Activated CD8-positive, alpha-beta memory T cell treated with anti-CD3 and anti-CD28 coated beads, Interleukin-2, amount 50 U/mL, for 4 hours (primary cell): ENCODE measurements at places on chromosomes 1 and 21.
A peak's percentile ranks its signal among the peaks of the same experiment; 100 is the strongest.

GRCh38 chr1:197519741-197520334, 251.8 kb downstream of the CRB1 start:
- no peak for DNase-seq

DNA sequence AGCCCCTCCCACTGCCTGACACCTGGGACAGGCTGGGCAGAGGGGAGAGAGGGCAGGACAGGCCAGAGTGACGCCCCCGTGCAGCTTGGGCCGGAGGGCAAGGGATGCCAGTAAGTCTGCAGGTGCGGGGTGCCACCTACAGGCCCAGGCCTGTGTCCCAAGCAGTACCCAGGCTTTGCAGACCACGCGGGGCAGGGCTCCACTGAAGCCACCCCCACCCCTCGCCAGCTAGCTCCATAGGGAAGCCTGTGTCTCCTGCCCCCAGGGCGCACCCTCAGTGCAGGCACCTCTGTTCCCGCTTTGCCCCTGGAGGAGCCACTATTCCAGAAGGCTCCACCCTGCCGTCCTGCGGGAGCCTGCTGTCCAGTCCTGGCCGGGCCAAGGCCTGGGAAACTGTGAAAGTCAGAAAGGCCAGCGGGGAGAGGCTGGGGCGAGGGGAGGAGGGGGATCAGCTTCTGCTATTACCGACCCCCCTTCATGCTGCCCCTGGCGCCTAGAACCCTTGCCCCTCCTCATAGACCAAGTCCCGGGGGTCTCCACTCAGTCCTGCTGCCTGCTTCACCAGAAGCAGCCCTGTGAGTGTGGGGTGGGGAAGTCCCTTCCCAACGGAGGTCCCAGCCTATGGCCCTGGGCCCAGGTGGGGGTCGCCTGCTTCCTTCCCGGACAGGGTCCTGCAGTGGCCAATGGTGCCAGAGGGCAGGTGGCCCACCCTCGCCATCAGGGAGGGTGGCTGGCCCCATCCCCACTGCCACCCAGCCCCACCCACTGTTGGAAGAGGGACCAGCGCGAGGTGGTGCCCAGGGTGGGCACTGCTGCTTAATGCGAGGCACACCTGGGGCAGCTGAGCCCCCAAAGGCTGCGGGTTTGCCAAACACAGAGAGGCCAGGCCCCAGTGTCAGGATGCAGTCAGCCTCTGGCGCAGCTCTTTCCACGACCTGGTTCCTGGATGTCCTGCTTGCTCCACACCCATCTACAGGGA, 54.4 kb downstream of the KCNAB2 start:
- no peak for DNase-seq

GRCh38 chr1:56843544-56843943, 11.1 kb upstream of the C8A start:
- DNase-seq, result no peak

DNA sequence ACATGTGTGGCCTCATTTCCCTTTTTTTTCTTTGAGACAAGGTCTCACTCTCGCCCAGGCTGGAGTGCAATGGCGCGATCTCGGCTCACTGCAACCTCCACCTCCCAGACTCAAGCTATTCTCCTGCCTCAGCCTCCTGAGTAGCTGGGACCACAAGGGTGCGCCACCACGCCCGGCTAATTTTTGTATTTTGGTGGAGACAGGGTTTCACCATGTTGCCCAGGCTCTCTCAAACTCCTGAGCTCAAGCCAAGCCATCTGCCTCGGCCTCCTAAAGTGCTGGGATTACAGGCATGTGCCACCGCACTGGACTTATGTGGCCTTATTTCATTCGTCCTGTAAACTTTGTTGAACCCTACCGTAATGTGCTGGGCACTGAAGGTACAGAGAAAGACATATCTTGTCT, 569 bp upstream of the WARS2 start:
- DNase-seq, result peak; percentile 25

DNA sequence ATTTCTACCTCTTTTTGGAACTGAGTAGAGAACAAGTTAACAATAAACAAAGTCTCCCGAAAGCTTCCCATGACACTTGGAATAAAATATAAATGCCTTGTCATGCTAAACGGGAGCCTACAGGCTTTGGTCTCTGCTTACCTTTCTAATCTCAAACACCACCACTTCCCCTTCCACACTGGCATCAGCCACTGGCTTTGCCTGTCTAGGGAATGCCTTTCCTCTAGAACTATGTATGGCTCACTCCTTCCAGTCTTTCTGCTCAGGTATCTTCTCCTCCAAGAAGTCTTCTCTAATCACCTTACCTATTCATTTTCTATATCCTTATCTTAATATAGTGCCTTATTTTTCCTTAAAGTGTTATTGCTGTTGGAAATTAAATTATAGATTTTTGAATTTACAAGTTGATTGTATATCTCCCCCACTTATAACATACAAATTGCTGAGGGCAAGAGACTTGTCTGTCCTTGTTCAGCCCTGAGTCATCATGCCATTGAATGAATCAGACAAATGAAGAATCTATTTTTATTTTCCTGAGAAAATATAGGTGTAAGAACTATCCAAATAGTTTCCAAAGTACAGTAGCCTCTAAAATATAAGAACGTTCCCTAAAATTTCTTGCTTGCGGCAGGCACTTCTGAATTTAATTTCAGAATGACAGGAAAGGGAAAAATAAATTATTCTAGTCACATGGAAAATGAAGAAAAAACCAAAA, 119.2 kb downstream of the TM2D1 start:
- no peak for DNase-seq
